ENCODE measurements at places on chromosomes 5 and 9.

DNA sequence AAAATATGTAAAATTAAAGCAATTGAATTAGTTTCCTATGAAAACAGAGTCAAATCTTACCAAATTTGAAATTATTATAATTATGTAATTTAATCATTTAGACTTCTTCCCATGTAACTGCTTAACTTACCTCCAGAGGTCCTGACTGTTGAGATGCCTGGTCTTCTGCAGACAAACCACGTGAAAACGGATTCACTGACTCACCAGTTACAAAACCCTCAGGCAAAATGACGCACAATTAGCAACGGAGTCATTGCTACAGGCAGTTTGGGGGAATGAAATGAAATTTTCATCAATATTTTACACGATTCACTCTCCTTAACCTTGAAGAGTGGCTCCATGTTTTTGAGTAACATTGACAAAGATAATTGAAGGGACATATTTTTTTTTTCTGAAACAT, 460.8 kb downstream of the MTRR start:
- no peak for DNase-seq
- peaks cover 20% of the 10 kb centered on the region for H3K4me1 ChIP-seq
- H3K27me3 ChIP-seq = no peaks in the 10 kb centered on the region
- H3K4me3 ChIP-seq = no peak overlapping the region
- no peaks in the 10 kb centered on the region for H3K36me3 ChIP-seq
- no peak overlapping the region for H3K27ac ChIP-seq

GRCh38 chr5:16774806-16775205, 158.0 kb upstream of the RETREG1 start:
- H3K27me3 ChIP-seq = no peaks in the 10 kb centered on the region
- no peak overlapping the region for H3K4me3 ChIP-seq
- no peak for DNase-seq
- no peaks in the 10 kb centered on the region for H3K36me3 ChIP-seq
- H3K27ac ChIP-seq = peak overlapping the region; percentile 84

DNA sequence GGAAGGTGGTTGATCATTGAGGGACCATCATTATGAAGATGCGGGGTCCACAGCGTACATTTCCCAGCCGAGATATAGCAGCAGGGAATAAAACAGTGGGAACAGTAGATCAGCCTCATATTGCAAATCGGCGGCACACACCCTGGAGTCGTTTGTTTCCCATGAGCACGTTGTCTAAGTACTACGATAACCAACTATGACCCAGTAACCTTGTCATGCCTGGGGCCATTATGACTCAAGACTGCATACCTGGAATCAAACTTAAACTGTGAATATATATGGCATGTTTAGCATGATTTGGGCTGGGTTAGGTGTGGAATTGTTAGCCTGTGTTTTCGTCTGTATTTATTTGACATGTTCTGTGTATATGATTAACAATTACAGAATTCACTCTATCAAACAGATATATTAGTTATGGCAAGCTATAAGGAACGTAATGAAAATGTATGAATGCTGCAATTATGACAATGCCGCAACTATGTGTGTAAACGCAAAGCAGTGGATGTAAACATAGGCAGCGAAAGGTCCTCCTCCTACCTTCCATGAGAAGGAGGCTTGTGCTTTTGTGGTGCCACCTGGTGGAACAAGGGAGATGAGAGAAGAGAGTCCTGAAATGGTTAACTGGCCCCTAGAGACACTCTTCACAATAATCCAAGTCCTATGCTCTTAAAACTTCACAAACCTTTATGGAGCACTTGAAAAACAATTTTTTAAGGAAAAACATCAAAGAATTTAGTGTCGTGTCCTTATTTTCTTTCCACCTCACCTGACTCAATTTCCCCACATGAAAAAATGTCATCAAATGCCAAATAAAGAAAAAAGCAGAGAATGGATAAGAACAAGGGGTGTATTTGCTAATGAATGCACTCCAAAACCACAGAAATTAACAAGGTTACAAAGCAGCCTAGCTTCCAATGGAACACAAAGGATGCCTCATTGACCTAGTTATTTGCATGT, 47.1 kb downstream of the SEMA5A start:
- no peaks in the 10 kb centered on the region for H3K27me3 ChIP-seq
- no peak overlapping the region for H3K27ac ChIP-seq
- DNase-seq = peak; percentile 54
- H3K4me1 ChIP-seq = peaks cover 34% of the 10 kb centered on the region
- H3K36me3 ChIP-seq = no peaks in the 10 kb centered on the region

DNA sequence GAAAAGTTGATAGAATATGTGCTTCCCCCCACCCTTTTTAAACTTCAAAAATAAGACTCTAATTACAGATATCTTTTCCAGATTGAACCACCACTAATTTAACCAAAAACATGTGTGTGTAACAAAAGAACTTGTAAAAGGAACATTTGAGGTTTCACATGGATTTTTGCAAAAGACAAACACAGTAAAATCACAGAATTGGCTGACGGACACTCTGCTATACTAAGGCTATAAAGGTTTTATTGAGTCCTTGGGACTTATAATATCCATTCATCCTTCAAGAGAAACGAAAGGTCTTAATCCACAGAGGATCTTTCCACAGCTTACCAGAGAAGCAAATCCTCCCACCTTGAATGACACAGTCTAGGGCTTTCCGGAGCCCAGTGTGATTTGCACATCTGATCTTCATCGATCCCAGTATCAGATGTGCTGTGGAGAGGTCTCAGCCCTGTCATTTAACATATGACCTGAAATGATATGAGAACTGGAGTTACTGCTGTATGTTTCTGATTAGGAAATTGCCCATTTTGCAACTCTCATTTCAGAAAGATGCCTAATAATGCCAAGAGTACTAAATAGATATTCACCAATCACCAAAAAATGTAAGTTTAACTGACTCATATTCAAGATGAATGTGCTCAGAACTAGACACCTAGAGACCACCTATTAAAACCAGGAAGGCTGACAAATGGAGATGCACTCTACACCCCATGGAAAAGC, 256.5 kb upstream of the FBXL7 start:
- peaks cover 35% of the 10 kb centered on the region for H3K36me3 ChIP-seq
- H3K4me3 ChIP-seq = no peak overlapping the region
- no peak overlapping the region for H3K27ac ChIP-seq
- no peaks in the 10 kb centered on the region for H3K4me1 ChIP-seq
- no peaks in the 10 kb centered on the region for H3K27me3 ChIP-seq

DNA sequence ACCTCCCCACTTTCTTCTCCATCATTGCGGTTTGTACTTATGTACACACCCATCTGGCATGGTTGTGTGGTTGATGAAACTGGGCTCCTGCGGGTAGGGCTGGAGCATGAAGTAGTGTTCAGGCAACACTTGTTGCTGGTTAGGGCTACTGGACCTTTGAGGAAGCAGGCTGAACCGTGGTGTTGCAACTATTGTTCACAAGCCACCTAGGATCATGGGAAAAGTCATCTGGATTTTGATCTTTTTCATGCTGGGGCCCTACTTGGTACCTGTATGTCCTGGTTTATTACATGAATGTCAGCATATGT, 40.1 kb upstream of the TIFAB start:
- H3K4me3 ChIP-seq = no peak overlapping the region
- H3K27me3 ChIP-seq = peaks cover 9% of the 10 kb centered on the region
- H3K36me3 ChIP-seq = no peaks in the 10 kb centered on the region
- H3K4me1 ChIP-seq = peaks cover 38% of the 10 kb centered on the region
- no peak for DNase-seq

DNA sequence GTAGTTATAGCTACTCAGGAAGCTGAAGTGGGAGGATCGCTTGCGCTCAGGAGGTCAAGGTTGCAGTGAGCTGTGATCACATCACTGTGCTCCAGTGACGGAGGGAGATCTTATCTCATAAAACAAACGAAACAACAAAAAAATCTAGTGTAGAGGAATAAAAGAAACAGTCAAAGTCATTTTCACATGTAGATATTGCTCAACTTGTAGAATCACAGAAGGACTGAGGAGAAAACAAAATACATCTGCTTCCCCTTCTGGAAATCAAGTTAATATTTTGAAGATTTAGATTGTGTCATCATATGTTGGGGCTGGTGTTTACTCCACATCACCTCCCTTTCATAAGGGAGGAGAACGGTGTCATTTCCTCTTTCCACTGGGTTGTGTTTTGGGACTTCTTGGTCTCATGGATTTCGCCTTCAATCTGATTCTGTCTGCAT, 8.2 kb upstream of the SLC46A2 start:
- H3K27me3 ChIP-seq = peaks cover 7% of the 10 kb centered on the region
- no peak overlapping the region for H3K27ac ChIP-seq
- no peaks in the 10 kb centered on the region for H3K36me3 ChIP-seq
- H3K4me1 ChIP-seq = no peaks in the 10 kb centered on the region

GRCh38 chr9:130259044-130259443, 6.5 kb upstream of the HMCN2 start:
- H3K4me3 ChIP-seq = no peak overlapping the region
- H3K27ac ChIP-seq = peak overlapping the region; percentile 62
- H3K36me3 ChIP-seq = peaks cover 11% of the 10 kb centered on the region
- DNase-seq = no peak
- peaks cover 18% of the 10 kb centered on the region for H3K4me1 ChIP-seq
- H3K27me3 ChIP-seq = peaks cover 6% of the 10 kb centered on the region

GRCh38 chr5:81300921-81301270, 491 bp upstream of the ZCCHC9 start:
- H3K4me3 ChIP-seq = peak overlapping the region; percentile 96
- H3K27me3 ChIP-seq = no peaks in the 10 kb centered on the region
- peaks cover 3% of the 10 kb centered on the region for H3K36me3 ChIP-seq
- peak overlapping the region; percentile 99 for H3K27ac ChIP-seq
- H3K4me1 ChIP-seq = peaks cover 17% of the 10 kb centered on the region
- no peak for DNase-seq

- peaks cover 11% of the 10 kb centered on the region for H3K4me1 ChIP-seq
- no peaks in the 10 kb centered on the region for H3K36me3 ChIP-seq
- no peaks in the 10 kb centered on the region for H3K27me3 ChIP-seq
- no peak overlapping the region for H3K27ac ChIP-seq
- DNase-seq = no peak
- H3K4me3 ChIP-seq = no peak overlapping the region
Measured at GRCh38 chr9:29613773-29614172, 2040.5 kb upstream of the C9orf72 start.

GRCh38 chr5:94209774-94210355, 408.5 kb downstream of the KIAA0825 start:
- no peaks in the 10 kb centered on the region for H3K27me3 ChIP-seq
- H3K36me3 ChIP-seq = no peaks in the 10 kb centered on the region
- no peak overlapping the region for H3K4me3 ChIP-seq
- no peak overlapping the region for H3K27ac ChIP-seq
- DNase-seq = no peak
- H3K4me1 ChIP-seq = peaks cover 3% of the 10 kb centered on the region

GRCh38 chr5:134464988-134465815, 53.5 kb upstream of the CDKN2AIPNL start:
- no peak overlapping the region for H3K27ac ChIP-seq
- peaks cover 20% of the 10 kb centered on the region for H3K4me1 ChIP-seq
- no peak for DNase-seq
- H3K36me3 ChIP-seq = no peaks in the 10 kb centered on the region

GRCh38 chr9:8351436-8351835, 551.9 kb upstream of the DMAC1 start:
- no peak overlapping the region for H3K27ac ChIP-seq
- DNase-seq = no peak
- H3K4me1 ChIP-seq = no peaks in the 10 kb centered on the region
- H3K36me3 ChIP-seq = no peaks in the 10 kb centered on the region
- no peak overlapping the region for H3K4me3 ChIP-seq
- no peaks in the 10 kb centered on the region for H3K27me3 ChIP-seq

DNA sequence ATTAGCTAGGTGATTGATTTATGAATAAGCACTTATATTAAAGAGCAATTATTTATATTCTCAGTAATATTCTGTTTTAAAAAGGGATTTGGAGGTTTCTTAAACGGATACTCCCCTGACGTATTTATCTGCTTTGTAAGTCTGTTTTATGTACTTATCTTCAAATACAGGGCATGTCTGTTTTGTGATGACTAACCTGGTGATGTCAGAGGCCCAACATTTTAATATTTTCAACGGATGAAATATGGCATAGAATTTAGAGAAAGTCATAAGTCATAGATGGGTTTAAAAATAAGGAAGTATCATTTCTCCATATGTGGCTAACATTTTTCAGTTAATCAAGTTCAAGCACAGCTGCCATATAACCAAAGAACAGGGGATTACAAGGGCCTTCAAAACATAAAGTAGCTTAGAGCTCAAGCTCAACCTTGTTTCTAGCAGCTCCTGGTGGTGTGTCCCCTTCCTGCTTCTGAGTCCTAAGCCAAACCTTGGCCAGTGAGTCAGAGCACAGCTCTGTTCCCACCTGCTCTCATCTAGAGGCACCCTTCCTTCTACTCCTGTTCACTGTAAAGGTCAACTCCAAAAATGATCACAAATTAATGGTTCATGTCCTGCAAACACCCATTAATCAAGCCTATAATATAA, 131.4 kb downstream of the OXCT1 start:
- H3K27ac ChIP-seq = no peak overlapping the region
- no peak for DNase-seq
- peaks cover 16% of the 10 kb centered on the region for H3K36me3 ChIP-seq
- H3K4me1 ChIP-seq = no peaks in the 10 kb centered on the region

DNA sequence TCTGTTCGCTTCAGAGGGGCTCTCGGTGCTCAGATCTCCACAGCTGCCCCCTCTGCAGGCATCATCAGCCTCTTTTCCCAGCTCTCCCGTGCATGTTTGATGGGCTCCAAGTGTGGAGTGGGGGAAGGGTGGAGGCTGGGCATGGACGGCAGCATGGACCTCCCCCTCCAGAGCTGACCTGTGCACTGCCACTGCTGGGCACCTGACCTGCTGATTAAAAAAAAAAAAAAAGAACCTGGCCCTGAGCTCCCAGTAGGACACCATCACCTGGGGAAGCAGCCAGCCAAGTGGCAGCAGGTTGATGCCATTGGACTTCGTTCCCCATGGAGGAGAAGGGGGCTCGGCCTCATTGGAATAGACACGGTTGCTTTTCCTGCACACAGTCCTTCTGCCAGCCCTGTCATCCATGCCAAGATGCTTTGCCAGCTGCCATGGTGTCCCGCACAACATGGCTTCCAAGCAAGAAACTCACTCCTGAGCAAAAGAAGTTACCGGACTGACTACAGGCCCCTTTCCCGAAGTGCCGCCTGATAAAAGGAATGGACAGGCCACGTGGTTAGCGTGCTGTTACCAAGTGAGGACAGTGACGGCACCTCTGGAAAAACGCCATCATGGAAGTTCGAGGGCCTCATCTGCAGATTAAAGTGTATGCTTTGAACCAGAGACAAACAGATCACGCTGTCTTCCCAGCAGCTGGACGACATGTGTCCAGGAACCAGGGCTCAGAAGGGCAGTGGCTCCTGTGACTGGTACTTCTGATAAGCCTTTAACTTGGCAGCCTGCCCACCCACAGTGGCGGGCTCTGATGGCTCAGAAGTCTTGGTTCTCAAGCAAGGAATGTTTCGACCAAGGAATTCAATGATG, 14.7 kb upstream of the BRD3OS start:
- no peak overlapping the region for H3K27ac ChIP-seq
- DNase-seq = no peak
- H3K36me3 ChIP-seq = peaks cover 22% of the 10 kb centered on the region
- no peaks in the 10 kb centered on the region for H3K4me1 ChIP-seq

All from WTC11 (cell line).